Stimulated activated CD4-positive, alpha-beta T cell treated with anti-CD3 and anti-CD28 coated beads, Interleukin-15, amount 100 ng/mL, for 1 hour (primary cell): ENCODE measurements at places on chromosomes 3 and 15.
A peak's percentile ranks its signal among the peaks of the same experiment; 100 is the strongest.

DNA sequence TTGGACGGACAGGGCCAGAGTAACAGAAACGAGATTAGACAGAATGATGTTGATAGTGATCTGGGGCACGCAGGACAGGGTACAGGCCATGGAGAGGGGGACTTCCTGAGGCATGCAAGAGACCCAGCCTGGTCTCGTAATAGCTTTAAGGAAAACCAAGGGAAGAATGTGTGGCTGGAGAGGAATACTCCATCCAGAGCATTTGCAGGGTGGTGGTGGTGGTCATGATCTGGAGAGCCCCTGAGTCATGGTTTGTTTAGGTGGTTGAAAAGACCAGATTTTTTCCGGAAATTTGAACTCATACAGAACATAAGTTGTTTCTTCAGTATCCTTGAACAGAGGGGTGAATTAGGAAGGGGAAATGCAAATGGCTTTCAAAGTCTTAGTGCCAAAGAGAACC lies 138.5 kb downstream of the DUT start:
- DNase-seq: no peak

DNA sequence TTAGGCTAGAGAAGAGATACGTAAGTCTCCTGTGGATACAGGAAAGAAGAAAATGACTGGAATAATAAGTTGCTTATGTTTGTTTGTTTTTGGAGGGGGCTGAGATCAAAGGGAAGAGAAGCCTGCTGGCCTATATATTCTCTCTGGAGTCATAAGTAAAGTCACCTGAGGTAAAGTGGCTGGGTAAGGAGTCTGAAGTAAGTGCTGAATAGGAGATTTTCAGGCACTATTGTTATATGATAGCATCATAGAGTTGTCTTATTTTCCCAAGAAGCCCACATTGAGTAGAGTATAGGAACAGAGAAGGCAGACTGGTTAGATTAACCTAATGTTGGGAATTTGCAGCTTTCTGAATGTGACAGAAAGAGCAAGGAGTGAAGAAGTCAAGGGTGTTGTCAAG lies 10.7 kb downstream of the TBC1D23 start:
- no peak for DNase-seq

DNA sequence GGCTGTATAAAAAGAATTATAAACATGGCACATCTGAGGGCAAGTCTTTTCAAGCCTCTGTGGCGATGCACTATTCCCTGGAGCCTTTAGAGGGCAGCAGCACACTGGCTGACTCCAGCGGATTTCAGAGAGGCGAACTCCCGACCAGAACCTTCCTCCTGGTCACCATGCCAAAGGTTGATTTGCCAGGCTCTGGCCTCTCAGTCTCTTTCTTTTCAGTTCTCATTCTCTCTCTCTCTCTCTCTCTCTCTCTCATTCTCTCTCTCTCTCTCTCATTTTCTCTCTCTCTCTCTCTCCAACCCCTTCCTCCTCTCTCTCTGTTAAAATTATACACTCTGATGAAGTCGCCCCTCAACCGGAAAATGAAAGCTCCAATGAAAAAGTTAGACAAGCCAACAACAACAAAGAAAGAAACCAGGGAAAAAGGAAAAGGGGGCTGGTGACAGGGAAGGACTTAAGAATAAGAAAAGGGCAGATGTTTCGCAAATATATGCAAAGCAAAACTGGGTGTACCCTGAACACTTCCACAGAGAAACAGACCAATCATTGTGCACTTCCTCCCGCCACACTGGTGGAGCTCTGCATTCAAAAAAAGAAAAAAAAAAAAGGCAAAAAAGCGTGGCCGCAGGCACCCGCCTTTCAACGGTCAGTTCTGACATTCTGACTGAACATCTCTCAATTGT lies 90.2 kb downstream of the TIGIT start:
- DNase-seq: peak; percentile 12

DNA sequence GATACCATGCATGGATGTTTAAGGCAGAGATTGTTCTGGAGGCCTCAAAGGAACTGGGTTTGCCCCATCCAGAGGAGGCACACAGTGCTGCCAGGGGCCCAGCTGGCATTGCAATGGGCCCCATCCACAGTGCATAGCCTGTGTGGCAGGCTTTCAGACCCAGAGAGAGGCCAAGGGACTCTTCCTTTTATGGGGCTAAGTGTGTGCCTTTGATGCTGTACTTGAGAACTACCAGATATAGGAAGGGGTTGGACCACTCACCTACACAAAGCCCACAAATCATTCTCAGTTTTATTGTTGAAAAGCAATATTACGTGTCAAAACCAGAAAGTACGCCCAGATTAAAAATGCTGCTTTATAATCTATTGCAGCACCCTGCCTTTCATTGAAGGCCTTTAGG lies 134.9 kb downstream of the EPHB1 start:
- DNase-seq: no peak

- DNase-seq: no peak
Observed at GRCh38 chr3:150666167-150666566, 37.6 kb downstream of the ERICH6 start.

DNA sequence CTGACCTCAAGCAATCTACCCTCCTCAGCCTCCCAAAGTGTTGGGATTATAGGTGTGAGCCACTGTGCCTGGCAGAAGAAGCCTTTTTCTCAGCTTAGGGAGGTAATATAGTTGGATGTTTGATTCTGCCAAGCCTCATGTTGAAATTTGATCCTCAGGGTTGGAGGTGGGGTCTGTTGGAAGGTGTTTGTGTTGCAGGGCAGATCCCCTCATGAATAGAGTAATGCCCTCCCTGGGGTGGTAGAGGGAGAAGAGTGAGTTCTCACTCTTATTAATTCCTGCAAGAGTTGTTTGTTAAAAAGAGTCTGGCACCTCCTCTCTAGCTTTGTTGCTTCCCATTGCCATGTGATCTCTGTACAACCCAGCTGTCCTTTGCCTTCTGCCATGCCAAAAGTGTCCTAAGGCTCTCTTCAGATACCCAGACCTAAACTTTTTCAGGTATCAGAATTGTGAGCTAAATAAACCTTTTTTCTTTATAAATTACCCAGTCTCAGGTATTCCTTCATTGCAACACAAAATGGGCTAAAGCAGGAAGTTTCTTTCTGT lies 16.4 kb downstream of the NECTIN3 start:
- no peak for DNase-seq

GRCh38 chr3:129123314-129124060 lies 1.9 kb upstream of the RAB43 start:
- no peak for DNase-seq

DNA sequence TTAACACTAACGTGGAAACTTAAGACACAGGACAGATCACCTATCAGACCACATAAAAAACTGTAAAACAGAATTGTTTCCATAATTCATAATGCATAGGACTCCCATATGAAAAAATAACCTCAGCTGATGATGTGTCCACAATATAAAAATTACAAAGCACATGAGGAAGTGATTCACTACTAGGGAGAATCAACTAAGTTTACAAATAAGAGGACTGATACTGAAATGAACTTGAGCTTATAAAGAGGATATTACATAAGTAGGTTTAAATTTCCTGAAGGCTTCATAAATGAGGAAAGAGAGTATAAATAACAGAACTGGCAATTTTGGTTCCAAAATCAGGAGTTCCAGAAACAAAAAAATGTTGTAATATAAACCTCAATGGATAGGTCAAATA lies 111.9 kb downstream of the SAMMSON start:
- no peak for DNase-seq

GRCh38 chr3:128825117-128825725 lies 54.2 kb upstream of the ACAD9 start:
- DNase-seq: no peak

GRCh38 chr15:63288778-63289378 lies 11.5 kb downstream of the APH1B start:
- DNase-seq: no peak

DNA sequence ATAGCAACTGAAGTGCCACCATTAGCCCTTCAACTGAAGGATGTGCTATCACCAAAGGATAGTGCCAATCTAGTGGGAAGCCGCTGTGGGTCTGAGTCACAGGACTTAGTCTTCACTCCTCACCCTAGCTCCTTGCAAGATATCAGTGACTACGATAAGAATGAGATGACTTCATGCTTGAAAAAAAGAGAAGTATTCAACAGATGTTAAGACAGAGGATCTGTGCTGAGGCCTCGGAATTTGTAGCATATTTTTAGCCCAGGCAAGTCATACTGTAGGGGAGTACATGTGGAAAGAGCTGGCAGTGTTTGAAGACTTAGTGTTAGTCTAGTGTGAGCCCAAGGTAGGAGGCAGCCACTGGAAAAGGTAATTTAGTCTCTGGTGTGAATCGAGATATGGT lies 270.7 kb upstream of the LRTM1 start:
- DNase-seq: no peak
